ENCODE measurements at places on chromosomes 7 and 10.

- no peak for DNase-seq
Observed at GRCh38 chr10:43350686-43351085, 20.8 kb upstream of the FXYD4 start.

- no peak for DNase-seq
Observed at GRCh38 chr7:149381245-149381644, 79.6 kb downstream of the ZNF777 start.

DNA sequence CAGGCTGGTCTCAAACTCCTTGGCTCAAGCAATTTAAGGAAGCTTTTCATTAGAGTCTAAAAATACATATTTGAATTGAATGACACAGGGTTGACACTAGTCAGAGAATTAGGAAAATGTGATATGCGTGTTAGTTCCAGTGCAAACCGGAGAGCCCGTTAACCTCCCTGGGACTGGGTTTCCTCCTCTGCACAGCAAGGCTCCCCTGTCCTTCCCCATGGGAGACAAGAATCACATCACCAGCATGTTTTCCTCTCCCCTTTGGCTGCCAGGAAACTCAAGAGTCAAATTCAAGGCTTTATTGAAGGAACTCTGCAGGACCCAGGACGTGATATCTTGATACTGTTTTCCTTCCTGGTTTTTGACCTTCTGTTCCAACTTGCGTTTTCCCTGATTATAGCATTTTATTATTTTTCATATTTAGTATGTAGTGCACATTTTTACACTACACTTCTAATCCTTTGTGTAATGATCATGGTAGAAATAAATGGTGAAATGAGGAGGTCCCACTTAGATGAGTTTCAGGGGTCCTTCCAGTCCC lies 24.9 kb downstream of the GSTO2 start:
- DNase-seq, result no peak

GRCh38 chr7:123351516-123352505 lies 152.0 kb upstream of the SLC13A1 start:
- DNase-seq, result no peak

GRCh38 chr7:26659121-26659520 lies 205.3 kb downstream of the SKAP2 start:
- DNase-seq, result no peak

DNA sequence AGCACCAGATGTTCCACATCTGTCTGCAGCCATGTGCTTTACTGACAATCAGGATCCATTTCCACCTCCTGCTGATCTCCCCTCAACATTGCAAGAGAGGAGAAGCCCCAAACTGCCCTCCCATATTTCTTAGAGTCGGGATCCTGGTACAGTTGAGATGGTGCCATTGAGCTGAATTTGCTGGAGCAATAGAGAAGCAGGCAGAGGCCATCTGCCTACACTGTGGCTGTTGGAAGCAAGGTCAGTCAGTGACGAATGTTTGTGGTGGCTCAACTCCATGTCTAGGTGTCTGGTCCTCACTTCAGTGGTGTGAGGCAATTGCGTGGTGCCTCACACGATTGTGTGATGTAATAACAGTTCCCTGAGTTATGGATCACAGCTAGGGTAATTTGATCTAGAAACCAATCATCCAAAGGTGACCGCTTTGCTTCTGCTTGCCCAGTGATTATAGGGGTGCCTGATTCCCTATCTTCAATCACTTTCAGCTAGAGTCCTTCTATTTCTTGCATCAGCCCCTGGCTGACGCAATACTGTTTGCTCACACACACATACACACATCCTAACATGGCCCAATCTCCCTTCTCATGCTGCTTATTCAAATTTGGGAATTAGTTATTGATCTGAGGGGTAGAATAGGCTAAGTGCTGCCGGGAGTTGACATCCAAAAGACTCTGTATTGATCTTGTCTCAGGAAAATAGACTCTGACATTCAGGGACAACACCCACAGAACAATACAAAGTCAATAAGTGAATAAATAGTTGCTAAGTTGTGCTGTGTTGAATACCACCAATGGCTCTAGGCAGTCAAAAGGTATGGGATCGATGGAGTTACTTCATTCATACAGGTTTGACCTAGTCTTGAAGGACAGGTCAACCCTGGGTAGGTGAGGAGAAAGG lies 46.1 kb upstream of the SLC35B4 start:
- no peak for DNase-seq
